ENCODE measurements at places on chromosomes 4 and X.

GRCh38 chr4:56134266-56134665 is 185.5 kb downstream of the CEP135 start:
- no peak for DNase-seq

DNA sequence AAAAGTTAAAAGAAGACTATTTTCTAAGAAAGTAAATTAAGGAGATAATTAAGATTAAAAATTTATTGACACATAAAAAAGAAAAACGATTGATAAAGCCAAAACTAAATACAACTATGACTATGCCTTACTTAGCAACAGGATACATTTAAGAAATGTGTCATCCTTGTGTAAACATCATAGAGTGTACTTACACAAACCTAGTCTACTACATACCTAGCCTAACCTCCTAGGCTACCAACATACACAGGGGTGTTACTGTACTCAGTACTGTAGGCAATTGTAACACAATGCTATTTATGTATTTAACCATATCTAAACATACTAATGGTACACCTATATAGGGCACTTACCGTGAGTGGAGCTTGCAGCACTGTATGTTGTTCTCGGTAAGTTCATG is 108.3 kb downstream of the ANXA10 start:
- no peak for DNase-seq

DNA sequence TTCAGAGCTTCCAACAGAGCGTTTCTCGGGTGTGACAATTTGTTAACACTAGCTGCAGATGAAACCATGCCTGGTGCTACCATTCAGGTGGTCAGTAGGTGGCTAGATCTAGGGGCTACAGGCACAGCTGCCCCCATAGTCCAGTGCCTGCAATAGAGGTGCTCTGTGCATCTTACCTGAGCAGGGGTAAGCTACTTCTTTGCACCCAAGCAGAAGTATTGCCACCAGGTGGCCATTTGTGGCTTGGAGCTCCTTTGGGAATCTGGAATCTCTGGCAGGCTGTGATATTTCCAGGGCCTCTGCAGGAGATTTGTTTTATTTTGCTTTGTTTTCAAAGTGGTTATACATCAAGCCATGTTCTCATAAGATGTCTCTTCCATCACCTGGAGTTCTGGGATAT is 170.7 kb upstream of the PUDP start:
- no peak for DNase-seq

DNA sequence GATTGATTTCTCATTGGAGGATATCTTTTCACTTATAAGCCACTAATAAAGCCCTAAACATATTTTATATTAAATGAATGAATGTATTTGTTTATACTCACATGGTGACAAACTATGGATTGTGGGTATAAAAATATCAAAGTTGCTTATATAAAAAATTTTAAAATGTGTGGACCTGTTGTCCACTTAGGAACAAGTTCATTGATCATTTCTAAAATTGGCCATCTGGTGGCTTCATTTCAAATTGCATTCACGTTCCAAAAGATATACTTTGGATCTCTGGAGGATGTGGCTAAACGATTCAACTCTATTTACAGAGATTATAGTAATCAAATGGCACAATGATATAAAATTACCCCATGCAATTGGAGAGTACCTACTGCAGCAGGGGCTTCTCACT is 32.5 kb downstream of the FSTL5 start:
- DNase-seq = no peak

DNA sequence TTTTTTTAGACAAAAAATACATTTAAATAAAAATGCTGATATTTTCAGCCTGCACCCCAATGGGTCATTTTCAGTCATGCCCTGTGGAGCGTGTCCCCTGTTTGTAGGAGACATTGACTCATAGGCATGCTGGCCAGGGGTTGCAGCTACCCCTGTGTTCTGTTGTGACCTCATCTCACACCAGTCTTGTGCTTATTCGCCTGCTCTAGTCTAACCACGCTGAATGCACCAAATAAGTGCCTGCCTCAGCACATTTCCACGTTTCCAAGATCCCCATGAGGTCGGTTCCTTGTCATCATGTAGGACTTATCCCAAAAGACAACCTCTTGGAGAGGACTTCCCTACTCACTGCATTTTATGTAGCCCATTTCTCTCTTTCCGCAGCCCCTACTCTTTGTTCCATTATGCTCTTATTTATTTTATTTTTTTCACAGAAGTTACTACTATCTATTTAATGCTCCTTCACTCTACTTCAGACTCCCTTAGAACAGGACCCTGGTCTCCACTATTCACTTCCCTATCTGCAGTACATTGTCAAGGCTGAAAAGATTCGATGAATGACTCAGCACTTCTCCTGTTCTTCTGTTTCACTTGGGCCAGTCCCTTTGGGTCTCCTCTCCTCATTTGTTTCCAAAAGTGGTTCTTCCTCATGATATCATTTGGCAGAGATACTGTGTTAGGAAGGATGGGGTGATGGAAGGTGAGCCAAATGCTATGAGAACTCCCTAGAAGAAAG is 109.7 kb downstream of the MSL3 start:
- DNase-seq = no peak

DNA sequence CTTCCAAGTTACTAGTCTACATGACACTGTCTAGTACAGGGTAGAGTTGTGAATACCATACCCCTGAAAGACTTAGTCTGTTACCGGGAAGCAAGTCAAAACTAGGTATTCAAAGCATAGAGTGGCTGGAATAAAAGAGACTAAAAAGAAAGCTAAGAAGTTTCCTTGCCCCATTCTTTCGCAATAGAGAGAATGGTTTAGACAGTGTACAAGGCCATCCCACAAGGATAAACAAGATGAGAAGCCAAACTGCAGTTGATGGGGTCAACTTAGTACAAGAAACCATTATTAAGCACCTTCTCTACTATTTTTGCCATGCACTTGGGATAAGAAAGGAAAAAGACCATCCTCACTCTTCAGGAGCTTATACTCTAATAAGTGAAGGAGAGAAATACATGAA is 30.3 kb downstream of the AMMECR1 start:
- DNase-seq = no peak

Measured in islet precursor cell (in vitro differentiated cells).